NCI-H187 treated with DMSO at 0.1 percent for 48 hours (cell line): ENCODE measurements at places on chromosomes 12 and 14.

- DNase-seq: no peak
Observed at GRCh38 chr14:100652744-100653143, 65.5 kb upstream of the BEGAIN start.

- no peak for DNase-seq
Observed at GRCh38 chr14:76131071-76131965, 20.4 kb upstream of the GPATCH2L start.

DNA sequence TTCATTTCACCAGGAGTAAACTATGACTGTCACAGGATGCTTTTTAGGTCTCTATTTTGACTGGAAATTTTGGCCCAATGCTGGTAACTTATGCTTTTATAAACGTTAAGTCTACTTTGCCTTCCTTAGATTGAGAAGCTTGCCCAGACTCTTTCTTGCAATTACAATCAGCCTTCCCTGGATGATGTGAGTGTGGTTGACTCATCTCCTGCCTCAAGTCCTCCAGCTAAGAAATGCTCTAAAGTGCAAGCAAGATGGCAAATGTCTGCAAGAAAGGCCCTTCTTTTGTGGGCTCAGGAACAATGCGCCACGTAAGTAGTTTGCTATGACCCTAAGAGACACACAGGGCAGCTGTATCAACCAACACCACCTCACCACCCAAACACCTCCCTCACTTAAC, 96.9 kb downstream of the SYNE2 start:
- no peak for DNase-seq

- DNase-seq: no peak
Observed at GRCh38 chr14:101743701-101744100, 17.8 kb upstream of the PPP2R5C start.

DNA sequence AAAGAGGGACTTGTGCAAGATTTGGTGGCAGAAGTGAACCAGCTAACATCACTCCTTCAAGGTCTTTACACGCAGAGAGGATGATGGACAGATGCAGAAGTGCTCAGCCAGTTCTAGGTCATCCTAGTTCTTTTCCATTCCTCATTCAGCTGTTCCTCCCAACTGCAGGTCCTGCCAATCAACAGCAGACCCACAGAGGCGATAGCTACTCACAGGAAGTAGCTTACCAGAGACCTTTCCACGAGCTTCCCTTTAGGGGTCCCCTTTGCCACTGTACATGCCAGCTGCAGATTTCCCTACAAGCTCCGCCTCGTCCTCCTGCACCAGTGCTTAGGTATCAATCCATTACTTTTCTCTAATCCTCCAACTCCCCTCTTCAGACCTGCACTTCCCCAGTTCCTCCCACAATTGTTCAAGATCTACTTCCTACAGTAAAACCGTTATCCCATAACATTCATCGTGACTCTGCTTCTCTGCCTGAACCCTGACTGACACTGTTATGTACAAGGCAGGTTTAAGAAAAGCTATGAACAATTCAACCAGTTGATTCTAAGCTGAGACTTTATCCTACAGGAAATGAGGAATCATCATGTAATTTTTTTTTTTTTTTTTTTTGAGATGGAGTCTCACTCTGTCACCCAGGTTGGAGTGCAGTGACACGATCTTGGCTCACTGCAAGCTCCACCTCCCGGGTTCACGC, 22.5 kb downstream of the RECQL start:
- no peak for DNase-seq

DNA sequence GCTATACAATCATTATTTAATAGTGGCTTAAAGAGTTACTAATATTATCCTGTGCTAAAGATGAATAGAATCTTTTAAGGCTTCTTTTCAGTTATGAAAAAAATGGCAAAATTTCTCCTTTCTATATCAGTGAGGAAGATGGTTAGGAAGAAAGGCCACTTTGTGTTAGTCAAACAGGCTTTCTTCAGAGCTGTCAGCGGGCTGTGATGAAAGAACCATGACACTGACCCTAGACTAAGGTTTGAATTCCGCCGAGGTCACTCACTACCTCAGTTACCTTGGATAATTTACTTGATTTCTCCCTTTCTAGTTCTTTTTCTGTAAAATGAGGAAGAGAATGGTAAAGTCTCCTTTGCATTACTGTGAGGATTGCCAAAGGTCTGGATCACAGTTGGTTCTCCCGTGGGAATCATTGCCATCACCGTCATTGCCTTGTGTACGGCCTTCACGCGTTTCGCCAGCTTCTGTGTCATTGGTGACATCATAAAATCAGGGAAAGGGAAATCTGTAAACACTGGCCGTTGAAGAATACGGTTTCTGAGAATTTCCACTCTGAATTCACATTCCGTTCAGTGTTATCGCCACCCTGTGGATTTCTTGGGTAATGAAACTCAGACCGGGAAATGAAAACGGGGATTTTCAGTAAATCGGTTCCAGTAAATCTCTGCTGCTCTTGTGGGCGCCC, 26.7 kb upstream of the YBX3 start:
- DNase-seq: no peak

GRCh38 chr14:23079716-23080115, 15.2 kb downstream of the ACIN1 start:
- DNase-seq: no peak

DNA sequence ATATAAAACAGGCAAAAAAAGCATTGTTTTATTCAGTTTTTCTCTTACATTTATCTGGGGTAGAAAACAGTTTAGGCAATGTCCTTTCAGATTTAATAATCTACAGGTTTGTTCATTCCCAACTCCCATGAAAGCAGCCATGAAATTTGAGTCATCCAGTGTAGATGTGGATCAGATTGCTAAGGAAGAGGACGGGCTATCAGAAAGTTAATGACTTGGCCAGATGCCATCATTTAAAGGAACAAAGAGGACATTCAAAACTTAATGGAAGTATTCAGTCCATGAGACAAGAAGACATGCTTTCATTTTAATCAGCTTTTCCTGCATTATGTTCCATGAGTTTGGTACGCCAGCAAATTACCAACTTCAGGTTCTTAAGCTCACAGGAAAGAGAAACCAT, 31.1 kb upstream of the POC1B start:
- no peak for DNase-seq

GRCh38 chr12:114812858-114813761, 129.1 kb upstream of the TBX3 start:
- no peak for DNase-seq

GRCh38 chr12:190881-191280, 23.1 kb downstream of the SLC6A12 start:
- DNase-seq: no peak

DNA sequence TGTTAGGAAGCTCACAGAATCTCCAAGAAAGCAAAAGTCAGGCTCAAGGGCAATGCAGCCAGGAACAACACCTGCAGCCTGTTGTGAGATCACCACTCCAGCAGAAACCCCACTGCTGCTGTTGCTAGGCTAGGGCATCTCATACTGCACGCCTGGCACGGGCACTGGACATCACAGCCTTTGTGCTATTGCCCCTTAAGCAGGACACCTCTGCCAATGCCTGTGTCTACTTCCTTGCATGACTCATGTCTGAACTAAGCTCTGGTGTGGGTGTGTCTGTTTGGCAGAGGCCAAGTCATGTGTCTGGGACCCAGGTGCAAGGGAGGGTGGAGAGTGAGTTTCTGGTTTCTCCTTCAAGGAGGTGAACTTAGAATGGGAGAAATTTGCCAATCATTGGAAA, 10.0 kb upstream of the DDX47 start:
- no peak for DNase-seq
